ENCODE measurements at places on chromosomes 4 and X. TPM values are rescaled to one million over a fixed set of nuclear protein-coding genes. Genes with fewer than 3 reads are reported as not detected.

TMEM156 gene
- 1.1 TPM for total RNA-seq

TMEM35A gene
- 1.1 TPM for total RNA-seq

FAM193A gene
- 15.8 TPM for total RNA-seq

DNA sequence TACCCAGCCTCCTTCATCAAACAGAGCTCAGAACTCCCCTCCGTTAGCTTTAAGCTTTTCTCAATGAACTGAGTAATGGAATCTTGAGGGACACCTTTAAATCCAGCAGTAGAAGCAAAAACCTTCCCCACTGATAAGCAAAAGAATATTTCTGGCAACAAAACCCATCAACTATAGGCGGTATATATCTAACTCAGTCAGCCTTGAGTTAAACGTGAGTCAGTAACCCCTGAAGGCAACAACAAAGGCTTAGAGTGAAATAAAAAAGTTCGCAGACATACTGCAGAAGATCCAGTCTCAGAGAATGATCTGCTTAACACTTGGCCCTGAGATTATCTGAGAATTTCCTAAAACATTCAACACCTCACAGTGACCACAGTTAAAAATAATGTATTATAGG is 77.2 kb downstream of the DMD start:
- DNase-seq, result no peak

- DNase-seq, result no peak
Observed at GRCh38 chr4:183348706-183349659, 26.8 kb upstream of the CLDN24 start.

GRCh38 chrX:136584545-136584944 is 52.5 kb downstream of the VGLL1 start:
- DNase-seq, result no peak

DNA sequence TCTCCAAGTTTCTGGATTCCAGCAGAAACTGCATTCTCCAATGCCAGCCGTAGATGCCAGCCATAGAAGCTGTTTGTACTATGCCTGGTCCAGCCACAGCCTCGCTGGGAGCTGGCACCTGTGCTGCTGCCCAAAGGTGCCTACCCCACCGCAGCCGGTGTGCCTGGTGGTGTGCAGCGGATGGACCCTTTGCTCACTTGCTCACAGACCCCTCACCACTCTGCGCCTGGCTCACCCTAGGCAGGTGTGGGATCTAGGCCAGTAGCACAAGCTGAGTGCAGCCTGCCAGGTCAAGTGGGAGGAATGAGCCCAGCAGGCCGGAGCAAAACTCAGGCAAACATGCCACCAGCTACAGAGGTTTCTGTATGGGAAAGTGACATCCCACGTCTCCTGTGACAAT is 463.2 kb downstream of the ADGRL3 start:
- no peak for DNase-seq

DNA sequence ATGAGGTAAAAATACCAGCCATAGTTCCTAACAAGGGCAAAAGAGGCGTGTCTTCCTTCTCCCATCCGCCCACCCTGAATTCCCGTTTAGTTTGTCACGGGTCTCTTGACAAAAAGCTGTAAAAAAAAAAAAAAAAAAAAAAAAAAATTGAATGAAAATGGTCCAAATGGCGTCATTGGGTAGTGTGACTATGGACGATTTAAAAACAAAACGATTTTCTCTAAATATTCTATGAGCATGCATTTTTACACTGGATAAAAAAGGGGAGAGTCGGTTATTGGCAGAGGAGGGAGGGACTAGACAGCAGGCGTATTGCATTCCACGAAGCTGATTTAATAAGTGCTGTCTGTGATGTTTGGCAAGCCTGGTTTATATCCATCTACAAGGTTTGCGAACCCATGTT is at the start of gene FAM133A:
TSS of gene FAM133A (plus strand) at position 338 of the 403 bp plus-strand sequence. CDS start 35,214 bp downstream, outside the sequence.
- DNase-seq, result no peak

DNA sequence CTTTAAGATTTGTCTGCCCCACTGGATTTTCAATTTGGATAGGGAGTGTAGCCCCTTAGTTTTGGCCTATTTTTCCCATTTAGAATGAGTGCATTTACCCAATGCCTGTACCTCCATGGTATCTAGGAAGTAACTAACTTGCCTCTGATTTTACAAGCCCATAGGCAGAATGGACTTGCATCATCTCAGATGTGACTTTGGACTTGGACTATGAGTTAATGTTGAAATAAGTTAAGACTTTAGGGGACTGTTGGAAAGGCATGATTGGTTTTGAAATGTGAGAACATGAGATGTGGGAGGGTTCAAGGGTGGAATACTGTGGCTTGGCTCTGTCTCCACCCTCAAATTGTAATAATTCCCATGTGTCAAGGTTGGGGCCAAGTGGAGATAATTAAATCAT is 2480.2 kb downstream of the PCDH7 start:
- DNase-seq, result no peak

- no peak for DNase-seq
Observed at GRCh38 chr4:147901916-147902315, 170.0 kb downstream of the ARHGAP10 start.

DNA sequence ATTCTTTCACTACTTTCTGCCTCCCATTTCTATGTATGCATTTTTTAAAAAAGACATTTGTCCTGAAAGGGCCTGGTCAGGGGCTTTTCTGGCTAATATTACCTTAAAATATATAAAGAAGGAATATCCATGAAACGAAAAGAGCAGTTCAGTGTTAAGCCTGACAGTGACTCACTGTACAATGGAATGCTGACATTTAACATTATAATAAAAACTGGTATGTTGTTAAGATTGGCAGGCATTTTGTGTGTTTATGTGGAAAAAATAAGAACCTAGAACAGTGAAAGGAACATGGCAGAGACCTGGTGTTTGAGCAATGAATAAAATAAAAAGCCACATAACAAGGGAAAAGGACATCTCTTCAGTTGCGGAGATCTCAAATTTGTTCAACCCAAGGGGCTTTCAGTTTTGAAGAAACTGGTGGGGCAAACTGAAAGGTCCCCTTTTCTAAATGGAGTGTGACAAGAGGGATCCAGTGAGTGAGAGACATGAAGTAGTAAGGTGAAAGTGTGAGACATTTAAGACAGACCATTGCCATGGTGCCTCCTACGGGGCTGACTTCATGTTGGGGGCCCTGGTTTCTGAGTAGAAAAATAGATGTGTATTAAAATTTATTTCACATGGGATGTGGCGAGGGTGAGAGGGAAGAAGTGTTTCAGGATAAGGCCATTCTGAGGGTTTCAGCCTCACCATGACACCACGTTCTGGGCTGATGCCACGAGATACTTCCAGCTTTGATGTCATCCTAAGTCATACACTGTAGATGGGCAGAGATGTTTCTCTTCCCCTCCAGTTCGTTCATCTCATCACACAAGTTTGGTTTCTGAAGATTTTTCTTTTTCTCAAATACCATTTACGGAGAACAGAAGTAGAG is 324.9 kb downstream of the PPP3CA start:
- DNase-seq, result no peak

DNA sequence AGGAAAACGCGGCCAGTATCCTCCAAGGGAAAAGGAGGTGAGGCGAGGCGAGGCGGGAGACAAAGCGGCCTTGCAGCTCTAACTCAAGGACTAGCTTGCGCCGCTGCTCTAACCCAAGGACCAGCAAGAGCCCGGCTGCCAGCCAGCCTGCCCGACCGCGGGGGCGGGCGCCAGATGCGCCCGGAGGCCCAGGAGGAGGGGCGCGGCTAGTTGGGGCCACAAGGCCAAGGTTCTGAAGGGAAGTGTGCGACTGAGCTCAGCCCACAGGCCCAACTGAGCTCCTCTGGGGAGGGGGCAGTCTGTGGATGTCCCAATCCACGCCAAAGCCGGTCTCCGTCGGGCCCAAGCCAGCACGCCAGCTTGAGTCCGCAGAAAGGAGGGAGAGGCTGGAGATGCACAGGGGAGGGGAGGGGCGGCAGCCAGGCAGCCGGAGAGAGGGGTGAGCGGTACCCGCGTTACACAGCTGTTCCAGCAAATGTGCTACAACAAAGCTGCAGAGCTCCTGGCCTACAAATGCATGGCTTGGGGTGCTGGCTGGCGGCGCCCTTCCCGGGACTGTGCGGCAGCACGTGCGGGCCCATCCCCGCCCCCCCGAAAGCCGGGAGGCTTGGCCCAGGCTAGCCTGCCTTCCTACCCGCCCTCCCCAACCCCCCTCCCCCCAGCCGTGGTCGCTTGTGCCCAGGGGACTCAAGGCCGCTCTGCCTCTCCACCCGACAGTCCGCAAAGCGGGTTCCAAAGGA is 637 bp downstream of the AMER1 start:
- no peak for DNase-seq

GRCh38 chr4:76703676-76704075 is 194.3 kb downstream of the SOWAHB start:
- DNase-seq, result no peak

GRCh38 chrX:128975745-128976144 is 547.5 kb downstream of the SMARCA1 start:
- no peak for DNase-seq

GRCh38 chrX:70172964-70173363 is 4.3 kb upstream of the DGAT2L6 start:
- DNase-seq, result no peak

DNA sequence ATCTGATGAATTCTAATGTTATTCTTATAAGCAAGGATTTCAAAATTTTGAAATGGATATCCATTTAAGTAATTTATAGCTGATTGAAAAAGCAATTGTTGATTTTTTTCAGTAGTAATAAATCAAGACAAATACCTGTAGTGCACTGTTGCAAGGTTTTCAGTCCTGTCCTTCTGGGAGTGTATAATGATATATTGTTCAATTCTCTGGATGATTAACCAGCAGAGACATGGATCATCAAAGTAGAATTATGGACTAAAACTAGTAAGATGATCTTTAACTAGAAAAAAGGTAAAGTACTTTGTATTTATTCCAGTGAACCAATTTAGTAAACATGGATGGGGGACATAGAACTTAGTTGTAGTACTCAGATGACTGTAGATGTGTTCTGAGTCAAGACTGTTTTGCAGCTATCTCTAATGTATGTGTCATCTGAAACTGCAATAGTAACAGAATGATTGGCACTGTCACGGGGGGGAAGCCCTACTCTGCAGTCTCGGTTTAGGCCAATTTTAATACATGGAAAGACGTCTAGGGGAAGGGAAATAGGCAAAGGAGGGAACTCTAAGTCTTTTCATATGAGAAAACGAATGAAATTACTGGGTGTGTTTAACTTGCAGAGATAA is 121.9 kb downstream of the GLRA3 start:
- no peak for DNase-seq

DNA sequence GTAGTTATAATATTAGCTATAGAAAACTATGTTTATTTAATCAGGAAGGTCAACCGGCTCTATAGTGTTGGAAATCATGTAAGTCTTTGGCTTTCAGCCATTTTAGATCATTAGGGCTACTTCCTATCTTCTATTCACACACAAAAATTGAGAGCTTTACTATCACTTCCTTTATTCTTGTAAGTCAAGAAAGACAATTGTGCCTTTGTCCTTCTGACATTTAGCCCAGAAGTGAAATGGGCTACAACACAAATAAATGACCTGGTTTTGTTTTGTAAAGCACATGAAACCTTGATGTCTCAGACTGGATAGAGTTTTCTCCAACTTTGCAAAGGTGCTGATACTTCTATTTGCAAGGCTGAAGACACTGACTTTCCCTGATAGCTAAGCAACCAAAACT is 122.4 kb upstream of the ACSL4 start:
- no peak for DNase-seq

GRCh38 chr4:70187216-70187615 is 8.3 kb upstream of the ODAM start:
- no peak for DNase-seq

DNA sequence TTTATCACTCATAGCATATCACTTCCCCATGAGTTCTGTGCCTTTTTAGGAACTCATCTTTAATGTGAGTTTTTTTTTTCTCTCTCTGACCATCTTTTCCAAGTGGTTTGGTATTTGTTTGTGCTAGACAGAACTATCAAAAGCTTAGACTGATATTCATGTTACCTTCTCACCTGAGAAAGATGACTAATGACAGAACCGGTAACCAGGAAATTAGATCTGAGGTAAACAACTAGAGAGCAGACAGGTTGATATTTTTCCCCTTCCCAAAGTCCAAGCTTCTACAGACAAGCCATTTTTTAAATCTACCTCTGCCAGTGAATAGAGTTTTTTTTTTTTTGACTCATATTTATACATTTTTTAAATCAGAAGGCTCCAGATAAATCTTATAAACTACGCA is 17.0 kb upstream of the SRD5A3 start:
- no peak for DNase-seq

- no peak for DNase-seq
Observed at GRCh38 chrX:68498044-68498507, 775 bp upstream of the YIPF6 start.

- DNase-seq, result no peak
Observed at GRCh38 chr4:74111306-74111975, 12.4 kb upstream of the CXCL2 start.

- no peak for DNase-seq
Observed at GRCh38 chrX:37753384-37753783, 26.5 kb upstream of the CYBB start.

GRCh38 chr4:153095448-153096204 is 108.6 kb upstream of the TRIM2 start:
- DNase-seq, result no peak

DNA sequence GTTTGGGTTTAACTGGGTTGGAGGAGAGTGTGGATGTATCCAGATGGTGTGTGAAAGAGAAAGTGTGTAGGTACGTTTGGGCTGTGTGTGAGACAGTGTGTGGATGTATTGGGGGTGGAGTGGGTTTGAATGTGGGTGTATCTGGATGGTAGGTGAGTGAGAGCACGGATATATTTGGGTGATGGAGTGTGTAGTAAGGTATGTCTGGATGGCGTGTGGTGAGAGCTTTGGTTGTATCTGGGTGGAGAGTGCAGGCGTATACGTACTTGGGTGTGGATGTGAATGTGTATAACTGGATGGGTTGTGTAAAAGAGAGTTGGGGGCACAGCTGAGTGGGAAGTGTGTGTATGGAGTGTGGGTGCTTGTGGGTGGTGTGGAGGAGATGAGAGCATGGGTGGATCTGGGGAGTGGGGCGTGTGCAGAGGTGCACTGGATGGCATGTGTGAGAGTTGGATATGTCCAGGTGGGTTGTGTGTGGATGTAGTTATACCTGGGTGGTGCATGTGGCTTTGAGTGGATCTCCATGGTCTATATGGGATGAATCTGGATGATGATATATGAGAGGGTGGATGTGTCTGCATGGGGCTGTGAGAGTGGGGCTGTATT is 6.8 kb downstream of the GPR173 start:
- DNase-seq, result no peak

DNA sequence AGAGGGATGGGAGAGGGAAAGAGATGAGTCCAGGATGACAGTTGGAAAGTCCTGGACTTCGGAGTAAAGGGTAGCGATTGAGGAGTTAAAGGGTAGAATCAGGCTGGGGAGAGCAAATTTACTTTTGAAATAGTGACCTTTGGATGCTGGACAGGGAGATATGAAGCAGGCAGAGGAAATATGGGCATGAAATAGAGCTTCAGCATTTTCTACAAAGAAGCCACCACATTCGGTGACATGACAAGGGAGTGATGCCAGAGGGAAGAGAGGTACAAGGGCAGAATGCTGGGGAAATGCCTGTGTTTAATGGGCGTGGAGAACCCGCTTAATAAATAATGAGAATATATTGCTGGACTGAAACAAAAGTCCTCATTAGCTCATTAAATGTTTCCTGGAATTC is 92.7 kb downstream of the TBL1X start:
- DNase-seq, result no peak

GRCh38 chr4:89929425-89930159 is 34.9 kb downstream of the MMRN1 start:
- no peak for DNase-seq
